ENCODE measurements at places on chromosomes 1 and 21.

GRCh38 chr1:232854798-232855159 is 49.6 kb downstream of the MAP10 start:
- DNase-seq, result no peak

- DNase-seq, result no peak
These were observed 230.2 kb downstream of the PAPPA2 start for GRCh38 chr1:176692988-176693696.

DNA sequence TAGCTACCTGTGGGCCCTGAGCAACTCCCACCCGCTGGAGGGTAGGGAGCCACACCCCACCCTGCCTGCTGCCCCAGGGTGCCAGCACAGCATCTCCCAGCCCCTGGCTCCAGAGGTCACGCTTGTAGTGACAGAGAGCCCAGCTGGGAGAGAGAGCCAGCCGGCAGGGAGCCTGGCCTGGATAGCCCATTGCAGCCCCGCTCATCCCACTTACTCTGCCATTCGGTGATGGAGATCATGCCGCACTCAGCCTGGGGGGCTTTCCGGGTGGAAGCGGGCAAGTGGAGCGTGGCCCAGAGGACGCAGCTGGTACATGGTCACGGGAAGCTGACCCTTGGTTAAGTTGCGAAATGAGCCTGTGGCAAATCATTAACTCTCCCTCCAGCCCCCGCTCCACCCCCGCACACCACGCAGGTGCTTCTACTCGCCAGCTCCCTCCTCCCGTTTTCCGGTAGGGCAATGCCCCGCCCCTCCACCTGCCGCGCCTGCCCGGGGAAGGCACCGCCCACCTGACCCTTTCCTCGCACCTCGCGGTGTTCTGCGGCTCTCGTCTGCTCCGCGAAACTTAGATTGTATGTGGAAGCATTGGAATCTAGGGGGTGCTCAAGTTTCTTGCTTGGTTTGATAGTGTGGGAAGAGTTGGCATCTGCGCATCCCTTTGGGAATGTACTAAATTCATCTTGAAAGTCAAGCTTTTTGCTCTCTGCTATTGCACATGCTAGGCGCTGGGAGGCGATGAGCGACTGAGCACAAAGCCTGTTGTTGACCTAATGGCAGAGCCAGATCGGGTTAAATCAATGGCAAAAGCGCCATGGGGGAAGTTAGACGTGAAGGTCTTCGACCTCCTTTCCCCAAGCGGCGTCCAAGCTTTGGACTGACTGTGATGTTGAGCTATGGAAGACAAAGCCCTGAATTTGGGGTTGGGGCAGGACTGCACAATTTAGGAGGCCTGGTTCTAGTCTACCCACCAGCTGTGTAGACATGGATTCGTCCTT is at the start of gene GOLT1A:
Gene GOLT1A, minus strand, starts transcription at position 321 of the 995 bp plus-strand sequence. Its CDS starts 82 bp downstream, at position 239.
- DNase-seq, result no peak

DNA sequence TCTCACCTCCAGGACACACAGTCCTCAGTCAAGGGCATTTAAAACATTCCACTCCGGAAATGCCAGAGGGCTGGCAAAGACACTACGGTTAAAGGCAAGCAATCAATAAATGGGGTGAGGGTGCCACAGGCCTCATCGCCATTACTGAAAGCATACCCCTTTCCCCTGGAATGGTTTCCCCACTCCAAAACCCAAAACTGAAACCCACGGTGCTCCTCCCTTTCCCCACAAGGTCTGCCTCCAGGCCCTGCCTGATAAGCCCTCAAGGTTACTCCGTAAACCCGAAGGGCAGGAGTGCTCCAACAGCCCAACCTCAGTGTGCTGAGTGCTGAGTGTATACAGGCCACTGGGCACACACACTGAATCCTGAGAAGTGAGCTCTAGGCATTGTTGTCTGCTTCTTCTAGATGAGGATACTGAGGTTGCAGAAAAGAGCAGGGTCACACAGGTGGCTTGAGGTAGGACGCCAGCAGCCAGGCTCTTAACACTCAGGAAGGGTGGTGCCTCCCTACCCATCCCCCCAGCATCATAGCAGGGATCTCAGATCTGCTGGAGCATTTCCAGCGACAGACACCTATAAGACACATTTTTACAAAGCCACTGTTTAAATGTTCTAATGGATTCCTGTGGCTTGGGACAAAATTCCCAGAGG is 29.0 kb downstream of the SSBP3 start:
- no peak for DNase-seq

DNA sequence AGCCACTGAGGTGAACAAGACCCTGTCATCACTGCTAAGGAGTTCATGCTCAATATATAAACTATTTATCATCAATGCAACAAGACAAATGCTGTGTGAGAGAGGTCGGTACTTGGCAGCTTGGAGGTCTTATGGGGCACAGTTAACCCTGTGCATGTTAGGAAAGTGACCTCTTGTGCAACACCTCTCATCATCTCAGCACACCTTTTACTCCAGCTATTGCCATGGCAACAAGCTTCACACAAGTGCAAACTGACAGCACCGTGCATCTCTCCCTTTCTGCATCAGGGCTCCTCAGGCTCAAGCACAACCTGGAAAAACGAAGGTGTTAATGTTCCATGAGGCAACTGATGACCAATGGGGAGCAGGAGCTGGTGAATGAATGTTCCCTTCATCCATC is 14.7 kb upstream of the MYSM1 start:
- DNase-seq, result no peak

GRCh38 chr1:26692211-26692792 is 3.5 kb upstream of the ARID1A start:
- DNase-seq, result peak; percentile 56

DNA sequence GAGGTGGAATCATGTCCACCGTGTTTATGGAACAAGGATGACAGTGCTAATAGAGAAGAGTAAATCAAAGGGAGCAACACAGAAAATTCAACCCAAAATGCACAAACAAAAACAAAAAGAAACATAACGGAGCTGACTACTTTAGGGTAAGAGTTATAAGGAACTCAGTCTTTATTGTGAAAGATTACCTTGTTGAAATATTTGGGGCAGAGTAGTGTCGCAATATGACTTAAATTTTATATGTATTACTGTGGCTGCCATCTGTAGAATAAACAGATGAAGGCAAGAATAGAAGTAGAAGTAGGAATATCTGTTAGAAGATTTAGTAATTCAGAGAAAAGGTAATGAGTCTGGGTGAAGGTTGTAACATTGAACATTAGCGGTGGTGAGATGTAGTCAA is 913.9 kb downstream of the BRINP3 start:
- DNase-seq, result no peak

GRCh38 chr21:34182436-34182835 is 109.1 kb downstream of the MRPS6 start:
- no peak for DNase-seq

GRCh38 chr1:14773396-14774025 is 175.0 kb downstream of the KAZN start:
- no peak for DNase-seq

- DNase-seq, result no peak
These were observed 85.7 kb downstream of the ITPKB start for GRCh38 chr1:226653311-226653921.

DNA sequence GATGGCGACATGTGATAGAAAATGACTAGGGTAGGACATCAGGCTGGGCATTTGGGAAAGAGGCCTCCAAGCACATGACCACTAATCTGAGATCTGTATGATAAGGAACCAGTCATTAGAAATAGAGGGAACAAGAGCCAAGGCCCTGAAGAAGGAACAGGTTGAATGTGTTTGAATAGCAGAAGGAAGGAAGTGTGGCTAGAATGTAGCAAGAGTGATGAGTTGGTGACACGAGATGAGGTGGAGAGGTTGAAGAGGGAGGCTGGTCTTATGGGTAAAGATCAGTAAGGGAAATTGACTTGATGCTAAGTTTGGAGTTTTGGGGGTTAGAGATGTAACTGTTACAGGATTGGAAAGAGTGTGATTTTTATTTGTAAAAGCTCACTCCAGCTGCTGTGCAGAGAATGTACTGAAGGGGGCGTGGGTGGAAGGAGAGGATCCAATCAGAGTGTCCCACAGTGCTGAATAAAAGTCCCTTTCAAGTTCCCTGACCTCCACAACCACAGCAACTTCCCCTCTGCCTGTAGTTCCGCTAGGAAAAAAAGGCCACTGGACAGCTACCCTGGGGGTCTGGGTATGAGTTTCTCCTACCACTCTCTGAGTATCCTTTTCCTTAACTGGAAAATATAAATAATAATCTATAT is 295.0 kb downstream of the OMA1 start:
- no peak for DNase-seq

GRCh38 chr1:75396745-75397144 is 214.2 kb downstream of the SLC44A5 start:
- DNase-seq, result no peak

DNA sequence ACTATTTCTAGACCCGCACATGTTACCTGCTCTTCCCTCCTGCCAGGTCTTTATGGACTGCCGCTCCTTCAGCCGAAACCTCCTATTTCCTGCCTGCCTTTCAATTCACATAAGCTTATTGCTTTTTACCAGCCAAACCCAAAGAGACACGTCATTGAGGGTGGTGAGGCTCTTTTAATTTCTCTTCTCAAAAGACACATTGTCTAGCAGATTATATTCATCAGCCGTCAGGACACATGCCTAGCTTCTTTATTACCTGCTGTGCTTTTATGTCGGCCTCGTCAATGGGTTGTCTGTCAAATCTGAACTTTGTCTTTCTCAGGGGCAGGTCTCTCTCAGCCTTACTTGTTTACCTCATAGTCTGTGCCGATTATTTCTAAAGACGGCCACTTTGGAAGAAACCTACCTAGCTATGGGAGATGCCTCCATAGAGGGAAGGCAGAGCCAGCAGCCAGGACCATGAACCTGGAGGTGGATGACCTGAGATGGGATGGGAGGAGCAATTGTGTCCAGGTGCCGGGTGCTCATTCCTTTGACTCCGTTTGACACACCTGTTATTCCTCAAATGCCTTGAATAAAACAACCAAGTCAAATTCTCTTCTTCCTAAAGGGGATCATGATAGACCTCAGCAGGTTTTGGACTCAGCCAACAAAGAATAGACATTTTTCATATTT is 42.0 kb downstream of the ZBTB18 start:
- DNase-seq, result no peak

GRCh38 chr1:101108111-101108500 is 82.5 kb upstream of the DPH5 start:
- no peak for DNase-seq

Measured in GM12892 (cell line).